Stimulated activated CD4-positive, alpha-beta T cell treated with anti-CD3 and anti-CD28 coated beads, Interleukin-15, amount 100 ng/mL, for 1 hour (primary cell): ENCODE measurements at places on chromosomes 12 and 14.

- no peak for DNase-seq
Measured at GRCh38 chr12:131758016-131758739, 47.3 kb downstream of the SFSWAP start.

- DNase-seq: no peak
Measured at GRCh38 chr12:80498059-80498728, 54.2 kb downstream of the PTPRQ start.

- DNase-seq: no peak
Measured at GRCh38 chr14:50578433-50578832, 18.5 kb downstream of the ATL1 start.

DNA sequence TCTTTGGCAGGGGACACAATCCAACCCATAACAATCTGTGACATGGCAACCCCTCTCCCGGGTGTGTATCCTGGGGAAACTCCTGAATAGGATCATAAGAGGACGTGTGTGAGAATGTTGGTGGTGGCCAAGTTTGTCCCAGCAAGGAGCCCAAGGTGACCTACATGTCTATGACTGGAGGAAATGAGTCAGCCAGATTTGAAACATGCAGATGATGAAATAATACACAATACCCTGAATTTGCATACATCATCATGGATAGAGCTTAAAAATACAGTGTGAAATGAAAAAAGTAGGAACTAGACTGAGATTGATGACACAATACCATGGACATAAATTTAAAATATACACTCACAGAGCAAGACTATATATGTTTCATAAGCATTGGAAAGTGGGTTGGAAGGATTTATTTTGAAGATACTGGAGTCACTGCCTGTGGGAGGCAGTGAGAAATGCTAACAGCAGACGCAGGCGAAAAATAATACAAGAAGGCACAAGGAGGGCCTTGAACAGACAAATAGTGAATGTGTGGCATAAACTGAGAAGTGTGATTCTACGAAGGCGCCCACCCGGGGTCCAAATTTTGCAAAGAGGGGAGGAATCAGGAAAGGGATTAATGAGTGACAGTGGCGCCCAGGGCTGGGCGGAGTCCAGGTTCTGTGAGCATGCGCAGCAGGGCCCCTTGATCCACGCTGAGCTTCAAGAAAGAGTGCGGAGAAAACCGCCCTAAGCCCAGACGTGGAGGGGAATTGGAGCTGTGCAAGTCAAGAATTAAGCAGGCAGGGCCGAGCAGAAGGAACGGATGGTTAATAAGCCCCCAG lies 7.0 kb upstream of the MAP1LC3B2 start:
- DNase-seq: no peak

DNA sequence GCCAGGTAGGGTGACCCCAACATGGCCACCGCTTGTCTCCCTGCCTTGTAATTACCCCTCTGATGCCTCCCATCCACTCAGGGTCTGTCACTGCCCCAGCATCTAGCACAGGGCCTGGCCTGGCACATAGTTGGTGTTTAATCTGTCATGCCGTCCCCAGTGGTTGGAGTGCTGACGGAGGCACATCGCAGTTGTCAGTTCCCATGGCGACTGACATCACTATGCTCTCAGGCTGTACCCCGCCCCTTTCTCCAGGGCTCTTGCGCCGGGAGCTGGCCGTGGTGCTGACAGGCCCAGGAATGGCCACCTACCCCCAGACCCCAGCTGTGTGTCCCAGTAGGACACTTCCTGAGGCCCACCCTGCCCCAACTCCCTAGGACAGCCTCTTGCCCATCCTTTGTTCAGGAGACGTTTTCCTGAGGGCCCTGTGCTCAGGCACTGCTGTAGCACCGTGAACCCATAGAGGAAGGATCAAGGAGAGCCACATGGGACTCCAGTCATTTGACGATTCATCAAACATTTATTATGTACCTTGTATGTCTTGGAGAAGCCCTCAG lies 23.0 kb downstream of the FAM222A start:
- no peak for DNase-seq

DNA sequence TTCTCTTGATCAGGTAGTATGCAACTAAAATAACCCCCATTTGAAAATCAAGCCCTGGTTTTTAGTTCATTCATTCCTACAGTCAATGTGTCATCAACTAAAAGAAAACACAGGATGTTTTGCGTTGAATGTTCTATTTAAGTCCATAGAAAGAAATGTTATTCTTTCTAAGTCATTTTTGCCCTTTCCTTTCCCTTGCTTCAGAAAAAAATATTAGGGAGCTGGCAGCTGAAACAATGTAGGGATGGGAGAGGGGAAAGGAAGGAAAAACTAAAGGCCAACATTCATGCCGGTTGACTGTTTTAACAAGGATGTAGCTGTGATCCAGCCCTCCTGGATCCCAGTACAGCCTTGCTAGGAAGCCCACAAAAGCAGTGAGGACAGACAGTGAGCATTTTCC lies 155.1 kb downstream of the BTG1 start:
- DNase-seq: no peak

DNA sequence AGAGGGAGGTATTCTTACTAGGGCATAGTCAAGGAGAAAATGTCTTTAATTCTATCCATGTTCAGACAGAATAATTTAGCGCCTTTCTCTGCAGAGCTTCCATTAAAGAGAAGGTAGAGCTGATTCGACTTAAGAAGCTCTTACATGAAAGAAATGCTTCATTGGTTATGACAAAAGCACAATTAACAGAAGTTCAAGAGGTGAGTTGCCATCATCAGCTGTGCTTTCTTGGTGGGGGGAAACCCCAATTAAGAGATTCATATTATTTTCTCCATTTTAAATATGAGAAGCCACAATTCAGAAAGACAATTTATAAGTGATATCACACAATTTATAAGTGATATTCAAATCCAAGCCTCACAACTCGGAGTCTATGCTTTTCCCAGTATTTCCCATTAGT lies 27.8 kb downstream of the RPGRIP1 start:
- no peak for DNase-seq

- no peak for DNase-seq
Measured at GRCh38 chr12:122308811-122309210, 42.5 kb upstream of the VPS33A start.

GRCh38 chr14:90535556-90536090 lies 138.8 kb downstream of the CALM1 start:
- no peak for DNase-seq

DNA sequence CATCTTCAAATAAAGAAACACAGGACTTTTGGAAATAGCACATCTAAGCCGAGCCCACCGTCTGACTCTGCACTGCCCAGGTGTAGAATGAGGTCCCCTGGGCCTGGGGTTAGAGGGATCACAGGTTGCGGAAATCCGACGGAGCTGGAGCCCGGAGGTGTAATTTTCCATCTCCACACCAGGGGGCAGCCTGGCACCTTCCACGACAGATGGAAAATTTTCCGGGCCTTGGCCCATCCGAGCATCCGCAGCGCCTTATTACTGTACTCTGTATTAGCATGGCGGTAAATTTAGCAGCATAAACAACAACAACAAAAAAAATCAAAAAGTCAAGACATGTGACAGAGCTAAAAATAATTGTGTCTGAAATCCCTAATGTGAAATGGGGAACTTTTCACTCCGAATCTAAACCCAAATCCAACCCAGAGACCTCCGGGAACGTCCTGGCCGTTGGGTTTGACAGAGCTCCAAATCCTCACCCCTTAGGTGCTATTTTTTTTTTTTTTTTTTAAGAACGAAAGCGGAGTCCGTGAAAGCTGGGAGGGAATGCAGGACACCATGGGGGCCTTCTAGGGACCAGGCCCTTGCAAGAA lies 93.9 kb downstream of the KSR2 start:
- DNase-seq: peak; percentile 60

- DNase-seq: no peak
Measured at GRCh38 chr12:64009321-64010068, 165.0 kb downstream of the SRGAP1 start.

DNA sequence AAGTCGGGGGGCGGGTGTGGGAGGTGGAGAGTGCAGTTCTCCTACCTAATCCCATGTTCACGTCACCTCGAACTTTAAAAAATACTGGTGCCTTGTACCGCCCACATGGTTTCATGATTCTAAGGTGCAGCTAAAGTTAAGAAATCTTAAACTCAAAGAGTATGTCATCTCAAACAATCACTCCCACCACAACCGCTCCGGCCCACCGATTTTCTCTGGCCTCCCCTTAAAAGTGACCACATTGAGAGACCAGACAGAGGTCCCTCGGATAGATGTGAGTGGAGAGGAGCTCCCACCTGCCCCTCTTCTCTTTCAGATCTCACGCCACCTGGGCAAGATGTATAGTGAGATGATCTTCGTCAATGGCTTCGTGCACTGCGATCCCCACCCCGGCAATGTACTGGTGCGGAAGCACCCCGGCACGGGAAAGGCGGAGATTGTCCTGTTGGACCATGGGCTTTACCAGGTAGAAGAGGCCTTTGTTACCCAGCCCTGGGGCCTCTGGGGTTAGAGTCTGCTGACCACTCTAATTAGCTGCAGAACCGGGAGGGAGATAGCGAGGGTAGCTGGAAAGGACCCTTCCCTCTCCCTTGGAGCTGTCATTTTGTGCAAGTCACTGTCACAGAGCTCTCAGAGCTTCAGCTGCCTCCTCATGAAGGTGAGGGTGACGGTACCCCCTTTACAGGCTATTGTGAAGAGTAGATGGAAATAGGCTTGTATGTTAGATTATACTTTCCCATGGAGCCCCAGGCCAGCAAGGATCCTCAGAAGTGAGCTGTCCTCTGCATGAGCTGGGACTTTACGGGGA lies 124.4 kb downstream of the ADCK1 start:
- no peak for DNase-seq

GRCh38 chr12:120677765-120678473 lies 9.0 kb upstream of the MLEC start:
- DNase-seq: no peak

GRCh38 chr12:38386205-38386985 lies 69.8 kb downstream of the ALG10B start:
- no peak for DNase-seq

DNA sequence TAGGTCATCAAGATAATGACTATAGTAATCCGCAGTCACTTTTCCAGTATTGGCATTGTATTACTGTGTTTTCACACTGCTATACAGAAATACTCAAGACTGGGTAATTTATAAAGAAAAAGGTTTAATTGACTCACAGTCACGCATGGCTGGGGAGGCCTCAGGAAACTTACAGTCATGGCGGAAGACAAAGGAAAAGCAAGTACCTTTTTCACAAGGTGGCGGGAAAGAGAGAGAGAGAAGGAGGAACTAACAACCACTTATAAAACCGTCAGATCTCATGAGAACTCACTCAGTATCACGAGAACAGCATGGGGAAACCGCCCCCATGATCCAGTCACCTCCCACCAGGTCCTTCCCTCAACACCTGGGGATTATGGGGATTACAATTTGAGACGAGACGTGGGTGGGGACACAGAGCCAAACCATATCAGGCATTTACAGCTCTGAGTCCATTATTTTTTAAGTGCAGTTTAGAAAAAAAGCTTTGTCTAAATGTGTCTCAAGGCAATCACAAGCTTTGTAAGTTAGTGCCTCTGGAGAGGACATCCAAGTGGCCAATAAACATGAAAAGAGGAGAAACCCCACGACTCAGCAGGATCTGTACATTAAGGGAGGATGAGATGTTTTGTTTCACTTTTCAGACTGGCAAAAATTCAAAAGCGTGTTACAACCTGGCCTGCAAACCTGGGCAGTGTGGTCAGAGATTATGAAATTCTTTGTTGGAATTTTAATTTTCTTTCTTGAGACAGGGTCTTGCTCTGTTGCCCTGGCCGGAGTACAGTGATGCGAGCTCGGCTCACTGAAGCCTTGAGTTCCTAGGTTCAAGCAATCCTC lies 82.0 kb downstream of the DNAH10 start:
- DNase-seq: no peak

DNA sequence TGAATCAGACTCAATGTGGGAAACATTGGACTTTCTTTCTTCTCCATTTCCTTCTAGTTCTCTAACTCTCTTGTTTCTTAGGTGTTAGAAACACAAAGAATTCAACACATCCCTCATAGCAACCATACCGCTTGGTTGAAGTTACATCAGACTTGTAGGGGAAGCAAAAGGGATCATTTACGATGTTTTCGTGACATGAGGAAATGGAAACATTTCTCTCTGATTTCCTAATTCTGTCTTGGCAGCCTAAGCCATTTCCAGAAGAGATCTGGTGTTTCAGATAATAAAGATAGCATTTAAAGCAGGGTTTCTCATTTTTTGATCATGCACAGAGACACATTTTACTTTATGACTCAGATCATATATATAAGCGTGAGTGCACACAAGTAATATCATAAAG lies 202.0 kb downstream of the TMEM132C start:
- DNase-seq: no peak

DNA sequence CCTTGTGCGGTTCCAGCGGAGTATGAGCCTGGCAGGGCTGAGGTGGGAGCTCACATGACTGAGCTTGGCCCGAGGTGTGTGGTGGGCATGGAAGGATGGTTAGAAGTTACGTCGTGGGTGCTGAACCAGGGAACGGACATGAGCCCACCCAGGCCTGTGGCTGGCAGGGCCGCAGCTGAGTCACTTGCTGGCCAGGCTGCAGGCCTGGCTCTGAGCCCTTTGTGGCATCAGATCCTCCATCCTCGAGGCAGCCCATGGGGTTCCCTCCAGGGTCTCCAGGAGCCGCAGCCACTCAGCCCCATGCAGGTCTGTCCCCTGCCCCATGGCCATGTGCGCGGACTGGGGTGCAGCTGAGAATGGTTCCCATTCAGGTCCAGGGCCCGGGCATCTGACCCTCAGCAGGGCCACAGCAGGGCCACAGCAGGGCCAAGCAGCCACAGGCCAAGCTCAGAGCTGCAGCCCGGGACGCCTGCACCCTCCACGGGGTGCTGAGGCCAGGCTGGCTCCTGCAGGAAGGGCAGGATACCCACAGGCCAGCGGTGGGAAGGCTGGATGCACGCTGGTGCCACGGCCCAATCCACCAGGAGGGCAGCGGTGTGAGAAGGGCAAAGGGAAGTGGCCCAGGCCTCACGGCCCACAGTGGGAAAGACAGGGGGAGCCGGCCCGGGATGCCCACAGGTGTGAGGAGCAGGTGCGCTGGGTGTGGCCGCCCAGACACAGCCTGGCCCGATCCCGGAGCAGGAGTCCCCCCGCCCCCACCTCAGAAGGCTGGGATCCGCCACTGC lies 26.3 kb upstream of the ULK1 start:
- no peak for DNase-seq

DNA sequence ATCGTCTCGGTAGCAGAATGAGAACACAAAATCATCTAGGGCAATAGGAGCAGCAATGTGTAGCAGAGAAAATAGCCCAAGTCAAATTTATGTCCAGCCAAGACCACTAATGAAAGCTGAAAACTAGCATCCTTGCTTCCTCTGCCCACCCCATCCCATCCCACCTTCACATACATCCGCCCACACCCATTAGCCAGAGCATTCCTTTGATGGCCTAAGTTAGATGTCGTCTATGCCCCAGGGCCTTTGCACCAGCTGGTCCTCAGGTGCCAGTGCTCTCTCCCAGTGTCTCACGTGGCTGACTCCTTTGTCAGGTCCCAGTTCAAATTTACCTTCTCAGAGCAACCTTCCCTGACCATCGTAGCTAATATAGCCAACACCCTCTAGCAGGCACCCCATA lies 17.8 kb upstream of the PPP2R5C start:
- DNase-seq: no peak

- DNase-seq: no peak
Measured at GRCh38 chr14:63988579-63988978, 135.8 kb downstream of the SYNE2 start.
